ENCODE measurements at places on chromosomes 1 and 21.

DNA sequence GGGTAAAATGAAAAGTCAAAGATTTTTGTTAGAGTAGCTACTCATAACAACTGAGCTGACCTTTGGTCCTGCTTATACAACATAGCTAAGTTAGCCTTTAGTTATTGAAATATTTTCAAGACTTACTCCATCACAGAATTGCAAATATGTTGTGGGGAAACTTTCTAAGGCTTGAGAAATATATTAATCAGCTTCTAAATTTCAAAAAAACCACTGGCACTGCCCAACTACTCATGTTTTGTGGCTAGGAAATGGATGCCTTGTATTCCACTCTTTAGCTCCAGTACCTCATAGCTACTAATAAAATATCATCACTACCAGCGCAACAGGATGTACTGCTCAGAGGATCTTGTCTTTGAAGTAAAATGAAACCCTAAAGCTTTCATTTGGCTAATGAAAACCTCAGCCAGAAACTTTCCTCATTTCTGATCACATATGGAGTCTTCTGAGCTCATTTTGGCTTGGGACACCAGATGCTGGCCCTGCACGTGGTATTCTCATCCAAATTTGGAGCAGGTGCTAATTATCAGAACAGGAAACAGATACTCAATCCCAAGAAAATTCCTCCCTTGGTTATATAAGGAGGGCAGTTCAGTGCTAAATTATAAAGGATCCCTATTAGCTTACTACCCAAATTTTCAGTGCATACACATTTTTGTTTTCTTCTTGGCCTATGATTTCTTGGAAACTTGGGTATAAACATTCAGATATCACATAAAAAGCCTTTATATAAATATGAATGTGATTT is 690.7 kb downstream of the ADGRL2 start:
- DNase-seq = peak; percentile 5

GRCh38 chr1:201404722-201405483 is 5.8 kb upstream of the LAD1 start:
- no peak for DNase-seq

DNA sequence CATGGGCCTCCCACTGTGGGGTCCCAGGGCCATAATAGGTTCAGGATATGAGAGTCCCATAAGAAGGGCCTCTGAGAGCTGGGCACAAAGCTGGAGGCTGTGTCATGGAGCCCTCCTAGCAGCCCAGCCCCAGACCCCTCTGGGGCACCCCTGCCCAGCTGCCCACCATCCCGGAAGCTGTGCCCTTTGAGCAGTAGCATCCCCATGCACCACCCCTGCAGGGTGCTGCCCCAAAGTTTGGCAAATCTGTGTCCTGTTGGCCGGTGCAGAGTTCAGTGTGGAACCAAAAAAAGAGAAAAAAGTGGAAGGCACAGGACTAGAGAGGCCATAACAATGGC is 17.6 kb downstream of the TNNT2 start:
- no peak for DNase-seq

DNA sequence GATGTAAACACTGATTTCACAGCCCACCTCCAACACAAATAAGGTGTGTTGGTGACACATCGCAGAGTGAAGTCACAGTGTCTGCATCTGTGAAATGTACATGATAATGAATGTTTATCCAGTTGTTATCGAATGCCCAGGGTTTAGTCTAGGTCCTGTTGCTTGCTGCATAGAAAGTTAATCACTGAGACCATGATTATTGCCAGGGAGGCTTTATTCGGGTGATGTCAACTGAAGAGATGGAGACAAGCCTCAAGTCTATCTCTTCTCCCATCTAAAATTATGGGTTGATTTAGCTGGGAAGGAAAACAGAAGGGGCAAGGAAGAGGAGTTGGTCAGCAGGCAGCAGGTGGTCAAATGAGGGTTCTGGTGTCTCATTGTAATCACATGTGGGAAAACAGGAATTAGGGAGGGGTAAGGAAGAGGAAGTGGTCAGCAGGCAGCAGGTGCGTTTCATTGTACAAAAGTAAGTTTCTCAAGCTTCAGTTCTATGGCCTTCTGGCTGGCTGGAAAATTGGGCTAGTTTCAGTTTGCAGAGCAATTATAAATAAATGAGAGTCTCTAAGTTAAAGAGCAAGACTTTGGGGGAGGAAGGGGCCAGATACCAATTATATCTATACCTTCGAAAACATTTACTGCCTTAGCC is 146.3 kb upstream of the DNAH14 start:
- DNase-seq = no peak

GRCh38 chr1:231806623-231807495 is 180.3 kb downstream of the DISC1 start:
- peak; percentile 48 for DNase-seq

DNA sequence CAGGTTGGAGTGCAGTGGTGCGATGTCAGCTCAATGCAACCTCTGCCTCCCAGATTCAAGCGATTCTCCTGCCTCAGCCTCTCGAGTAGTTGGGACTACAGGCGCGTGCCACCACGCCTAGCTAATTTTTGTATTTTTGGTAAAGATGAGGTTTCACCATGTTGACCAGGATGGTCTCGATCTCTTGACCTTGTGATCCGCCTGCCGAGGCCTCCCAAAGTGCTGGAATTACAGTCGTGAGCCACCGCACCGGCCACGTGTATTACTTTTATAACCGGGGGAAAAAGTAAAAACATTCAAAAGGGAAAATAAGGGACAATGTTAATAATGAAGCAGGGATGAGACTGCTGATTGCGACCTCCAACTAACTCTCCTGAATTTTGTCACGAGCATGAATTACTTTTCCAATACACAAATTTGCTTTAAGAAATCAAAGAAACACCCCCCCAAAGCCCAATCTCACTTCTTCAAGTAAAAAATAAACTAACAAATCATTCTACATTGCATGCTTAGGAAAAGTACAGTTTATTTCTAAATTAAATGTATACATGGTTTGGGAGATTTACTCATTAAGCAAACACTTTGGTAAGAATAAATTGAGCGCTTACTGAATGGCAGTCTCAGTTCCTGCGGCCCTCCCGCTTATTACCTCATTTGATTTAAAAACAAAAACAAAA is 521 bp upstream of the ZBED6 start:
- DNase-seq = no peak

DNA sequence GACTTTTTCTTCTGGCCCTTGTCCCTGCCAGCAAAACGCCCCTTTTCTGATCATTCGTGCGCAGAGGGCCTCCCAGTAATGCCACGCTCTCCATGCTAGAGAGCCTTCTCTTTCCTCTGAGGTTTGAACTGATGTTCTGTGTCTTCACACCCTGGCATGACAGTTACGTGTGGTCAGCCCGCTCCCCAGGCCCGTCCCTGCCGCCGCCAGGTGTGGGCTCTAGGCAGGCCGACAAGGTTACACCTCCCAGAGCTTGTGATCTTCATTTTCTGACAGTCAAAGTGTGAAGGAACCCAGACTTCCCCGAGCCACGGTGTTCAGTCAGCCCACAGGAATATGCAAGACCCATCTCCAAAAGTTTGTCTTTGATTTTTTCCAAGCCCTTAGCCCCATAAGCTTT is 265.6 kb downstream of the TM2D1 start:
- no peak for DNase-seq

GRCh38 chr1:81366173-81366572 is 434.6 kb upstream of the ADGRL2 start:
- DNase-seq = no peak

- DNase-seq = no peak
Measured at GRCh38 chr1:46517010-46517600, 27.5 kb downstream of the DMBX1 start.

DNA sequence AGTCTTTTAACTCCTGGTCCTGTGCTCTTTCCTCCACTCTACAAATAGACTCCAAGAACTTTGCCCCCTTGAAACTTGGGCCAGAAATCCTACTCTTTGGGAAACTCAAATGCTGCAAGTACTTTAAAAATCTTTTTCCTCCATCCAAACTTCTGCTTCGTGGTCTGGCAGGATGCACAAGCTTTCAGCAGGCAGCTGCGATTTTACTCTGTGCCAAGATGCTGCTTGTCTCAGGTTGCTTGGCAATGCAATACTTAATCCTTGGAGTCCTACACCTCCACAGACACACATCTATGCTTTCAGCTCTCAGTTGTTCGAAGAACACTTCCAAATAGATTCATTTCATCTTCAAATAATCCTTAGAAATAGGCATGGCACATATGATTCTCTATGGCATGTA is 435.3 kb upstream of the USP24 start:
- DNase-seq = no peak

DNA sequence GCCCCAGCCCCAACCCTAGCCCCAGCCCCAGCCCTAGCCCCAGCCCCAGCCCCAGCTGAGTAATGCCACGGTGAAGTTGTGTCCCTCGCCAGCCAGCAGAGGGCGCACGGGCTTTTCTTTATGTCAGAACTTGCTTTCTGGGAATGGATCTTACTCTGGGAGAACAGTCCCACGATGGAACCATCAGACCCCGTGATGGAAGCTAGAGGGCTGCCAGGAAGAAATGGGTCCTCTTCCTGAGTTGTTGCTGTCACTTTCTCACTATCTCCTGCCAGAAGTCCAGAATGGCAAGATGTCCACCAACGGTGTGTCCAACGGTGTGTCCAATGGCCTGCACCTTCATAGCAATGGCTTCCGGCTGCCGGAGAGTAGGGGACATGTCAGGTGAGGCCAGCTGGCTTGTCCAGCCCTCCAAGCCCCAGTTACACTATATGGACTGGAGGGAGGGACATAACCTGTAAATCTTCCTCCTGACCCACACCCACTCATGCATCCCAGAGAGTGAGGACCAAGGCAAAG is 25.1 kb upstream of the TMEM222 start:
- DNase-seq = peak; percentile 76

All from GM23248 (cell line).